ENCODE measurements at places on chromosomes 13 and 19.

DNA sequence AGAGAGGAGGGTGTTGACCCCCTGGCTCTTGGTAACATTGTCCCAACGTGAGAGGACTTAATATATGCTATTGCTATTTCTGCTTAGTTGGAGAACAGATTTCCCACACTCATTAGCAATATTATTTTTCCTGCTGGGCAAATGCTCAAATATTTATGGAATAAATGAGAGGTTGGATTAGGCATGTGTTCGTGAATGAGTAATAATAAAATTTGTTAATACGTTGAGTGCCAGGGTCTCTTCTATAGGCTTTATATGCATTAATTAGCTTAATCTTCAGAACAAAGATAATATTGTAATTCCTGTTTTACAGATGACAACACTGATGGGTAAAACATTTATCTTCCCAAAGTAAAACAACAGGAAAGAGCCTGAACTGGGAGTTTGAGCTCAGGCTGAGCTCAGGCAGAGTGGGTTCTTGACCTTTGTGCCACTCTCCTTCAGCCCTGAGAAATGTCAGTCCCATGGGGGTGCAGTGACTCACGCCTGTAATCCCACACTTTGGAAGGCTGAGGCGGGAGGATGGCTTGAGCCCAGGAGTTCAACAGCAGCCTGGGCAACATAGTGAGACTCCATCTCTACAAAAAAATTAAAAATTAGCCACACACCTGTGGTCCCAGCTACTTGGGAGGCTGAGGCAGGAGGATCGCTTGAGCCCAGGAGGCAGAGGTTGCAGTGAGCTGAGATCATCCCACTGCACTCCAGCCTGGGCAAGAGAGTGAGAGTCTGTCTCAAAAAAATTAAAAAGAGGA, 1.2 kb downstream of the ZNF233 start:
- DNase-seq: no peak

GRCh38 chr13:77033717-77034302, 6.9 kb upstream of the FBXL3 start:
- no peak for DNase-seq

DNA sequence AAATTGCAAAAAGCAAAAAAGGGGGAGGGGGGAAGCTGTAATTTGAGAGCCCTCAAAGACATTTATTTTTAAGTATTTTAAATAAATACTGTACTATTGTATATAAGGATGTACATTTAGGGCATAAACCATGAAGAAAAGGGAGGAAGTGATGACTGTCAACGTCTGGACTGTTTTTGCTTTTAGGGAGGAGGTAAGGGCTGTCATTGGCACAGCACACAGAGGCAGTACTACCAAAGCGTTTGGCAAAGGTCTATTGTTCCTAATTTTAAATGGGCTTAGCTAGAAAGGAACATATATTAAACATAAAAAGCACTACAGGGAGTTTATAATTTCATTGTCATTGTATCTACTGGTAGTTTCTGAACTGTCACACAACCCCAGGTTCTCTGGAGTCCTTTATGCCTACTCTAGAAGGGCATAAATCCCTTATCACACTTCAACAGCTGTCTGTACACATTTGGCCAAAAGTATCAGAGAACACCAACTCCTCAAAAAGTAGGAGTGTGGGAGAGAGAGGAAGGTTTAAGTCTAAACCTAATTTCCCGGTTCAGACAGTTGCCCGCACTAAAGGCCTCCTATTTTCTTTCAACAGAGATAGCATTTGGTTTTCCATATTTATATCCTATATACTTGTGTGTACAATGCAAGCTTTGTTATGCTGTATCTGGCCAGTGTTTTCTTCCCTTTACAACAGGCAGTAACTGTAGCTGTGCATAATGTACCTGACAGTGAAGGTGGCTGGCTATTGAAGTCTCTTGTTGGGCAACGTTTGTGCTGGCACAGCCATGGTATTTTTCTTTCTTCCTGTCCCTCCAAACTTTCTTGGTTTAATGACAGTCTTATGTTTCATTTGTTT, 406.2 kb downstream of the KLF5 start:
- DNase-seq: no peak

GRCh38 chr19:18293642-18294466, 12.4 kb upstream of the JUND start:
- DNase-seq: no peak

DNA sequence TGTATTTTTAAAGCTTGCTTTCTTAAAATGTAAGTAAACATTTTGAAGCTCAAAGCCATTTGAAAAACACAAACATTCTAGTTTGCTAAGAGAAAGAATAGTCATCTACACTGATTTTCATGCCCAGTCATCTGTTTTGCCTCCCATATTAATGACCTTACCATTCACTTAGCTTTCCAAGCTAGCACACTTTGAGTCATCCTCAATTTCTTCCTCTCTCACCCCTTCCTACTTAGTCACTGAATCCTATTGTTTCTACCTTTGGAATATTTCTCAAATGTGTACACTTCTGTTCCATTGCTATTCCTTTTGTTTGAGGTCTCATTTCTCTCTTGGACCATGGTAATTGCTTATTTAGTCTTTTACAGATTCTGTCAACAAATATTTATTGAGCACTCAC, 7.3 kb upstream of the HS6ST3 start:
- no peak for DNase-seq

GRCh38 chr13:83531022-83531421, 351.3 kb downstream of the SLITRK1 start:
- DNase-seq: no peak
